ENCODE measurements at places on chromosomes 5 and 9.
A peak's percentile ranks its signal among the peaks of the same experiment; 100 is the strongest.

DNA sequence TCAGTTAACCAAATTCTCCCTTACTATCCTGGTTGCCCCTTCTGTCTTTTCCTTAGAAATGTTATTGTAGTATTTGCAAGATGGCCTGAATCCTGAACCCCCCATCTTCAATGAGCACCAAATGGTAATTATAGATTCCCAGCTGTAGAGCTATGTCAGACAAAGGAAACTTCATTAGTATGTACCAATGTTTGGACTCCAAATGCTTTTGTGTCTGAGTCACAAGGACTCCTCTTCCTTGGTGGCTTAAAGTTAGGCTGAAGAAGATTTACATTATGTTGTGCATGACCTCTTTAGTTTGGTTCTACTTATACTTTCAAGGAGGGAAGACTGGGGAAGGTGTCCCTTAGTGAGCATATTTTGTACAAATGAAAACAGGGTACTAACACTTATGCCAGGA, 105.9 kb upstream of the CDKN2B start:
- DNase-seq = no peak

- DNase-seq = no peak
Measured at GRCh38 chr9:129906298-129906697, 71.0 kb downstream of the USP20 start.

DNA sequence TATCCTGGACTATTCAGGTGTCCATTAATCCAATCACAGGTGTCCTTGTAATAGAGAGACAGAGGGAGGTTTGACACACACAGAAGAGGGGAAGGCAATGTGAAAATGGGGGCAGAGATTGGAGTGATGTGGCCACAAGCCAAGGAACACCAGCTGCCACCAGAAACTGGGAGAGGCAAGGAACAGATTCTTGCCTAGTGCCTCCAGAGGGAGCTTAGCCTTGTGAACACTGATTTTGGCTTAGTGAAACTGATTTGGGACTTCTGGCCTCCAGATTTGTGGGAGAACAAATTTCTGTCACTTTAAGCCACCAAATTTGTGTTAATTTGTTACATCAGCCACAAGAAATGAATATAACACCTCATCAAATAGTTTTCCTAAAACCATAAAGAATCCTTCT, 416.2 kb downstream of the ENC1 start:
- DNase-seq = no peak

- no peak for DNase-seq
Measured at GRCh38 chr5:159458217-159458711, 128.0 kb upstream of the IL12B start.

DNA sequence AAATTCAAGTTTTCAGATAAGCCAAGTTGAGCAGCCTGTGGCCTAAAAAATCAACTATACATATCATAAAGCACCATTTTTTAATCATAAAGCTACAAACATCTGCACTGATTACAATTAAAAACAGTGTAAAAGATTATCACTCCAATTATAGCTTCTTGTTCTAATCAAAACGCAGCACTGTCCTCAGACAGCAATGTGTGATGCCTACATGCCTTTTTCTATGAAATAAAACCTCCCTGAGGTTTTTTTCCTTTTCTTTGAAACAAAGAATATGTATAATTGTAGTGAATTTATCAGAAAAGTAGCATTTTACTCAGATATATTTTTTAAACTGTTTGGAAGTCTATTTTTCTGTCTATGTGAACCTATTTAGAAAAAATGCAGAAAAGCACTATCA, 366.1 kb upstream of the CCNH start:
- no peak for DNase-seq

- DNase-seq = no peak
Measured at GRCh38 chr9:136362450-136362784, 1.1 kb downstream of the DNLZ start.

- DNase-seq = no peak
Measured at GRCh38 chr5:160385496-160385895, 14.4 kb downstream of the FAM200C start.

DNA sequence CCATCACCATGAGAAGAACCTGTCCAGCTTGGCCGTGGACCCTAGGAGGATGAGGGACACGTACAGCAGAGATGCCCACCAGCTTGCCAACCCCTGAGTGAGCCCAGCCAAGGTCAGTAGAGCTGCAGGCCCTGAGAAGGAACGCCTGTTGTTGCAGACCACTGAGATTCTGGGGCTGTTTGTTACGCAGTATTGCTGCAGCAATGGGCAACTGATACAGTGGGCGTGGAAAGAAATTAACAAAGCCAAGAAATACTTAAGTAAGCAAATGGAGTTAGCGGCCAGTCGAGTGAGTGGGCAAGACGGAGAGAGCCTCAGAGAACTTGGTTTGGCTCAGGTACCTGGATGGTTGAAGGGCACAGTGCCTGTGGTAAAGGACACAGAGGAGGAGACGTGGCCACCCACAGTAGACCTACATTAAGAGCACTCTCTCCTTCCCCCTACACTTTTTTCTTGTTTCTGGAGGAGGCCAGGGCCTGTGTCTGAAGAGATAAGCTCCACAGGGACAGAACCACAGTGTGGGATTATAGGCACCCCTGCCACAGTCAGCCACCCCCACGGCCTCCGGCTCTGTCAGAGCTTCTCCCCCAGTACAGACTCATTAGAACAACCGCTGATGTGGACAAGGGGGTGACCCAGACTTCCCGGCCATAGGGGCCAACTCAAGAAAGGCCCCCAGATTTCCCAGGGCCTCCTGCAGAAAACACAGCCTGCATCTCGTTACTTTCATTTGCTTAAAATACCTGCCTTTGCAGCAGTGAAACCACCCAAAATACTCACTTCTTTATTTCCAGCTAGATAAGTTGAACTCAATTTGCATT, 40.1 kb upstream of the GRHPR start:
- DNase-seq = no peak

GRCh38 chr9:114958021-114958843, 27.8 kb upstream of the TNFSF8 start:
- no peak for DNase-seq

DNA sequence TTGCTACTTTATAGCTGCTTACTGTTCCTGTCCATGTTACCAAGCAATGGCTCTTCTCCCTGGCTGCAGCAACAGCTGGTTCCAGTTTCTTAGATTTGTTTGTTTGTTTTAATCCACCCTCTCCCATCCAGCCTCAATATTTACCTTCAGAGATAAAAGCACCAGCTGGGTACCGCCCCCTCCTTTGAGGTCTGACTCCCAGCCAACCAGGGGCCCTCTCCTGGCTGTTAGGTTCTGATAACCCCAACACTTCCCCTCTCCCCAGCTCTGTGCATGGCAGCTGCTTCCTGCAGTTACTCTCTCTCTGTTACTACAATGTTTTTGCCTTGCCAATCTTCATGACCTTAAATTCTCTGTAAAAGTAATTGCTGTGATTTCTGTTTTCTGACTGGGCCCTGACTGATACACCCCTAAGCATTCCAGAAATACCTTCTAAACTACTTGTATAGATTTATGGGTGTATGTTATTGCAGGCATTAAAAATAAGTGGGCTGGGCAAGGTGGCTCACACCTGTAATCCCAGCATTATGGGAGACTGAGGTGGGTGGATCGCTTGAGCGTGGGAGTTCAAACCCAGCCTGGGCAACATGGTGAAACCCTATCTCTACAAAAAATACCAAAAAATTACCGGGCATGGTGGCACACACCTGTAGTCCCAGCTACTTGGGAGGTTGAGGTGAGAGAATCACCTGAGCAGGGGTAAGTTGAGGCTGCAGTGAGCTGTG, 2.6 kb upstream of the GCNT1 start:
- DNase-seq = no peak

DNA sequence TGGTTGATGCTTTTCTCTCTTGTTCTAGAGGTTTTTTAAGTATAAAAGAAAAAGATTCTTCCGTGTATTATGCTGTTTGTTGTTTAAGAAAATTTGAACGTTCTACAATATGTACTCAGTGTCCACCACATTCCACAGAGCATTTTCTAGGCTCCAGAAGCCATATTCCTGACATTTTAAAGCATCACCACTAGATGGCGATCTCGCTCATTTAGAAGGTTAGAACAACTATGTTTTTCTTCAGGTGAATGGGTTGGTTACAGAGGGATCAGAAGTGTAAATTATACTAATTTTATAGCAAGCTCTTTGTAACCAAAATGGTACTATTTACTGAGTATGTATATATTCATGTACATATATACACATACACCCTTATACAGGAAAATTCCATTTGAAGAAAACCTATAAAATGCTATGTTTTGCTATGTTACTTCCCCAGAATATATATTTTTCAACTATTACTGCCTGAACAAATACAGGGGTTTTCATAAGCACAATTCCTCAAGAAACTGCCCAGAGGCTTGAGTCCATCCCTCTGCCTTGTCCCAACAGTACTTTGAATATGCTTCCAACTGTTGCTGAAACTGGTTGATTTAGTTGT, 284.3 kb downstream of the CCDC171 start:
- peak; percentile 0 for DNase-seq

DNA sequence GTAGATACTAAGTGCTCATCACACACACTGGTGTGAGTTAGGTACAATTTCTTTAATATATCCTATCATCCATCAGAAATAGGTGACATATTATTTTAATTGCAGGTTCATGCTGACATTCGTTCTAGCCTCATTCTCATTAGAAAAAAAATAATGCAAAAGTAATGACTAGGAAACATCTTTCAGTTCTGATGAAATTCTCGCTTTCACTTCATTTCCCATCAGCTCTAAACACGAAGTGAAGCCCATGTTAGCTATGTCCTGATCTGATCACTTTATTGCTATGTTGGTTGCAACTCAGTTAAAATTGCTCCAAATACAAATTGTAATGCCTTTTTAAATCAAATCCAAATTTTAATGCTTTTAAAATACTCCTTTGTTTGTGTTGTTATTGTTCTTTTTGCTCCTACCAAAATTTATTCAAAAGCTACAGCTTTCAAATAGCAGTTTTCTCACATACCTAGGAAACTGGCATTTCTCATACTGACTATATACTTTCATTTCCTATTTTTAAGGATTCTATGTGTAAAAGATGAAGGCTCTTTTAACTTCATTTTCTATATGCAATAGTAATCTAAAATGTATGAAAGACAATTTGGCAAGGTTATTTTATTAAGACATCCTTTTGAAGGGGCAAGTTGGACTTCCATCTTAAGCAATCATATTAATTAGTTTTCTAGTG, 1237.8 kb upstream of the ACO1 start:
- no peak for DNase-seq

DNA sequence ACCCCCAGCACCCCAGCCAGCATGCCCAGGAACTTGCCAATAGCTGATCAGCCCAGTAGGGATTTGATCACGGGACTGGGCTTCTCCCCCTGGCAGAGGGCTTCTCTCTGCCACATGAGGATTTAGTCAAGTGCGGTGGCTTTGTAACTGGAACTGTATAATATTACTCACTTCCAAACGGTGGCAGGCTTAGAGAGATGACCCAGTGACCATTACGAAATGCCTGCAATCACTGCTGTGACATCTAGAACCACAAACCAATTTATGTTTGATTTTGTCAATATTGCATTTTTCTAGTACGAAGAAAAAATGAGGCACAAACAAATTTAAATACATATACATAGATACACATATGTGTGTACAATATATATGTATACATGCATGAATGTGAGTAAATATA, 192.1 kb downstream of the ERCC6L2 start:
- no peak for DNase-seq

GRCh38 chr5:33641744-33642505, 201.2 kb downstream of the TARS1 start:
- DNase-seq = no peak

DNA sequence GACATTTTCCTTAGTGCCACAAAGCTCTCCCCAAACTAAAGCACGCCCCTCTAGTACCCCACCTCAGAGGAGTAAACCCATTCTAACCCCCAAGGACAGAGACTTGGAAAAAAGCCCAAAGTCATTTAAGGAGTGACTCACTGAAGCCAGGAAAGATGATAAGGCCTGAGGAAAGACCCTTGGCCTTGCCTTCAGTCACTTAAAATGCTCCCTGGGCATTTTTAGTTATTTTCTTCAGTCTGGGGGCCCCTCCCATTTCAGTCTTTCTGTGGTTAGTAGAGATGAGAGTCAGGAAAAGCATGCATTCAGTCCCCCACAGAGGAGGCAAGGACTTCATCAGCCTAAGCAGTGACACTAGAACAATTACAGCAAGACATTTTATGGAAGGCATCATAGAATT, 13.7 kb upstream of the TLX3 start:
- DNase-seq = no peak

GRCh38 chr9:128098297-128099230, 29.0 kb downstream of the PTGES2 start:
- DNase-seq = peak; percentile 29

GRCh38 chr9:22005021-22005701, 3.9 kb downstream of the CDKN2B start:
- no peak for DNase-seq

GRCh38 chr9:92550765-92551164, 15.0 kb upstream of the ECM2 start:
- DNase-seq = no peak

DNA sequence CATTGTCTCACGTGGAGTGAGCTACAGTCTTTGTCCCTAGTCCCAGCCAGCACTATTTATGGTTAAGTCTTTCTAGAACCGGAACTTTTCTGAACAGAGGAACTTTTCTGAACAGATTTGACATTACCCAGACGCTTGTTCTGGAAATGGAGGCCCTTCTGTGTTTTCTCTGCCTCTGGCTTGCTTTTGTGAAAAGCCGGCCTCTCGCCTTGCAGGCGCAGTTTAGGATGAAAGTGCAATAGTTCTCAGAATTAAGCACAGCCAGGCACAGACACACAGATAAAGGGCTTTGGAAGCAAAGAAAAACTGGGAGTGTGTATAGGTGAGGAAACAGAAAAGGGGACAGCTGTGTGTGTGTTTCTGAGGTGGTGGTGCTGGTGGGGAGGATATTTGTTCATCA, 5.9 kb downstream of the GDNF start:
- no peak for DNase-seq

GRCh38 chr5:102911973-102912372, 156.9 kb downstream of the PAM start:
- DNase-seq = no peak

GRCh38 chr5:131396015-131396414, 132.2 kb downstream of the CDC42SE2 start:
- DNase-seq = no peak

- DNase-seq = no peak
Measured at GRCh38 chr5:71503536-71503935, 48.1 kb downstream of the BDP1 start.

DNA sequence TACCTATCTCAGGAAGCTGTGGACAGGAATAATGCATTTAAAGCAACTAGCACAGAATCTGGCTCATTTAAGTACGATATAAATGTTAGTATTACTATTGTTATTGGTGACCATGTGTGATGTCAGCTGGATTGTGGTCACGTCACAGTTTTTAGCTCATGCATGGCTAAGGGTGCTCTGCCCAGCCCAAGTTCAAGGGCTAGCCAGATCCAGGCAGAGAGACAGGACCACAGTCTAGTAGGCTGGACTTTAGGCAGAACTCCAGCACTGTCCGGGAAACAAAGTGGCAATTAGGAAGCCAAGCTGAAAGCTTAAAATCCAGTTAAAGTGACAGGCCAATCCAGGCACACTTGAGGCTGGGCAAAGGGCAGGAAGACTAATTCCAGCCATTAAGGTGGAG, 273.6 kb downstream of the ADAMTSL1 start:
- peak; percentile 16 for DNase-seq

- DNase-seq = no peak
Measured at GRCh38 chr5:147661541-147661940, 121.0 kb downstream of the JAKMIP2 start.
